ENCODE measurements at places on chromosomes 16 and 17.

DNA sequence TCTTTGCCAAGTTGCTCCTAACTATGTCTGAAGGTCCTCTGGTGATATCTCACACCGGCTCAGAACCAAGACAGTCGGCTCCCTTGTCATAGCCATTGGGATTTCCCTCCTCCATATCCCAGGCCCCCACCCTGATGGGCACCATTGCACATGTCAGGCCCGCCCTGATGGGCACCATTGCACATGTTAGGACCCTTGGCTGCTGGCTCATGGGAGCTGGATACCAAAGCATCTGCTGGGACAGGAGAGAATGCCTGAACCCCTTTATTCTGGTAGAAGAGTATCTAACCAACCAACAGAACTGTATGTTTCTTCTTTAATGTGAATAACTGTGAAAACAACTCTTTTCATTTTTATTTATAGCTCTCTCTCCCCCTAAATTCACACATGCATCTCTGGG is 454.5 kb upstream of the HSBP1 start:
- no peak for DNase-seq

DNA sequence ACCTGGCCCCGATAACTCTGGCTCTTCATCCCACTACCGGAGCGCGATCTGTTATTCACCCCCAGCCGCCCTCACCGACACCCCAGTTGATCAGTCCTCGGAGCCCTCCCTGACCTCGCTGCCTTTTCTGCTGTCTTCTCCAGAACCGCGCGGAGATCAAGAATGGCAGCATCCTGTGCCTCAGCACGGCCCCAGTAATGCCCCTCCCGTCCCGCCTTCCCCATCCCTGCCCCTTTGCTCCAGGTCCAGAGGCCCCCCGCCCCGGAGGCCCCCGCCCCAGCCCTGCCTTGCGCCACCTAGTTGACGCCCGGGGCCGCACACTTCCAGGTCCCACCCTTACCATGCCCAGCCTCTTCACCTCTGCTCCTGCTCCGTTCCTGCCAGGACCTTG is 872 bp downstream of the ELMO3 start:
- no peak for DNase-seq

DNA sequence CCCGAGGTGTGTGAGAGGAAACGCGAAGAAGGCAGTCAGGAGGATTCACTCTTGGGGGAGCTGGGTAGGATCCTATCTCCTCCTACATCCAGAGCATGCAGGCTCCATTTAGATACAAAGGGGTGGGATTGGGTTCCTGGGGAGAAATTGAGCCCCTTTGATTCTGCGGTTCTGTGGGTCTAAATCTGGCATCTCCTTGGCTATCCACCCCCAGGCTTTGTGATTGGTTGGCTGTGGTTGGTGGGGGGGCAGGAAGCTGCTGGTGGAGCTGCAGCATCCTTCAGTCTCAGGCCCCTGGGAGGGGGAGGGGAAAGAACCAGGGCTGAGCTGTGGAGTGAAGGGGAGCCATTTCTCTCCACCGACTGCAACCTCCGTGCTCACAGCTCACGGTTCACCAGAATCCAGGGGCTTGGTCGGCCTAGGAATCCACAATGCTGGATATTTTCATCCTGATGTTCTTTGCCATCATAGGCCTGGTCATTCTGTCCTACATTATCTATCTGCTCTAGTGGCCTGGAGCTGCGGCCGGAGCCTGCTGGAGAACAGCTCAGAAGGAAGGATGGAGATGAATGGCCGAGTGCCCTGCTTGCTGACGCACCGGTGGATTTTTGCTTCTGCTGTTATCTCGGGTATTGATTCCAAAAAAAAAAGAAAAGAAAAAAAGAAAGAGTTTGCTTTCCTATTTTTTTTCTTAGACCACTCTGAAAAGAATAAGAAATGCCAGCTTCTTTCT is at the start of gene LASP1NB:
Gene LASP1NB (plus strand): TSS at position 352 of the 733 bp plus-strand sequence.
- no peak for DNase-seq

DNA sequence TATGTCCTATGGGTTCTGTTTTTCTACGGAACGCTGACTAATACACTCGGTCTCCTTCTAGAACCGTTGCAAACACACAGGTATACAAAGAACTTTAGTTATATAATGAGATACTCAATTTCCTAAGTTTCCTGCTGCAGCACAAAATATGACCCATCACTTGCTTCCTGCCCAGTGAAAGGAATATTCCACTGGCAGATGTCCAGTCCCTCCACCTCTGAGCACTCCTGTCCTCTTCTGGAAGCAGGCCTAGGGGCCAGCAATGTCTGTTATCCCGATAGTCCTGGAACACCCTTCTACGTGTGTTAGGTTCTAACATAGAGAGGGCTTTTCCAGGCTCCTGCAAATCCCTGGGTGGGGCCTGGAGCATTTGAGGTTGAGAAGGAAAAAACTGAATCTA is 32.7 kb downstream of the ADAMTS18 start:
- DNase-seq = no peak

DNA sequence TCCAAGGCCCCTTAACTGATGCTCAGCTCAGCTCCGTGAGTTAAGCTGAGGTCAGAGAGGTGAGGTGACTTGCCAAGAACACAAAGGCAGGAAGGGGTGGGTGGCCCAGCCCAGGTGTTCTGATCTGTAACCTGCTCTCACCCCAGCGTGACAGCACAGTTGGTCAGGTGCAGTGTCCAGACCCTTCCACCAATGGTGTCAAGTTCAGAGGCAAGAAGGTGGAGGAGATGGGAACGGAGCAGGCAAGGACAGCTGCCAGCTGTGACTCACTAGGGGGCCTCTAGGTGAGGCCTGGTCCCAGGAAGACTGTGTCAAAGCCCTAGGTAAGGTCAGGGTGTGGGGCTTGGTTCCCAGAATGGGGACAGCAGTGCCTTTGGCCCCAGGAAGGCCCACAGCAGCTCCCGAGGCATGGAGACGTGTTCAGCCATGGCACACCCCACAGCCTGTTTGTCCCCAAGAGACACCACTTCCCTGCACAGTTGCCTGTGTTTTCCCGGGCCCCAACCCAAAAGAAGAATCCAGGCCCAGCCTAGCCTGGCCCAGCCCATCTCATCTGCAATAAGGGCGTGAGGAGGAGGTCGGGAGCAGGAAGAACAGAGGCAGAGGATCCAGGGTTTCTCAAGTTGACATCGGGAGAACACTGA is 7.2 kb downstream of the WFIKKN2 start:
- no peak for DNase-seq

- DNase-seq = no peak
Measured at GRCh38 chr16:1066584-1067172, 5.9 kb upstream of the SSTR5 start.

- DNase-seq = no peak
Measured at GRCh38 chr16:53502331-53503269, at the start of gene AKTIP. TSS of gene AKTIP (minus strand) at chr16:53503209. CDS start at chr16:53500259, 2,950 bp downstream.

DNA sequence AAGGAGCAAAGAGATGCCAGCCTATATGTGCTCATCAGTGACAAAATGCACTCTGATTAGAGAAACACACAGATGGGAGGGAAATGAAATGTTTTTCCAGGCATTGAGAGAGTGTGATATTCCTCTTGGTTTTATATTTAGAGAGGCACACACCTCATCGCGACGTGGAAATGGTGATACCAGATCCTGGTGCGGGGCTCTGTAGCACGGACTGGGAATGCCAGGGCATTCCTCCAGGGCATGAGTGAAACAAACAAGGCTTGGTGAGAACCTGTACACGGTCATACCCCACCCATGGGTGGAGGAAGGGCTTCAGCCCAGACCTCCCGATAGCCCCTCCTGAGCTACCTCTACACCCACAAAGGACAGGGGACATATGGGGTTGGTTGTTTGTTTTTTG is 280.2 kb downstream of the C16orf95 start:
- no peak for DNase-seq

- DNase-seq = no peak
Measured at GRCh38 chr17:16407911-16408588, 7.3 kb upstream of the TRPV2 start.

GRCh38 chr17:68957944-68958343 is 2.8 kb upstream of the ABCA8 start:
- DNase-seq = no peak

DNA sequence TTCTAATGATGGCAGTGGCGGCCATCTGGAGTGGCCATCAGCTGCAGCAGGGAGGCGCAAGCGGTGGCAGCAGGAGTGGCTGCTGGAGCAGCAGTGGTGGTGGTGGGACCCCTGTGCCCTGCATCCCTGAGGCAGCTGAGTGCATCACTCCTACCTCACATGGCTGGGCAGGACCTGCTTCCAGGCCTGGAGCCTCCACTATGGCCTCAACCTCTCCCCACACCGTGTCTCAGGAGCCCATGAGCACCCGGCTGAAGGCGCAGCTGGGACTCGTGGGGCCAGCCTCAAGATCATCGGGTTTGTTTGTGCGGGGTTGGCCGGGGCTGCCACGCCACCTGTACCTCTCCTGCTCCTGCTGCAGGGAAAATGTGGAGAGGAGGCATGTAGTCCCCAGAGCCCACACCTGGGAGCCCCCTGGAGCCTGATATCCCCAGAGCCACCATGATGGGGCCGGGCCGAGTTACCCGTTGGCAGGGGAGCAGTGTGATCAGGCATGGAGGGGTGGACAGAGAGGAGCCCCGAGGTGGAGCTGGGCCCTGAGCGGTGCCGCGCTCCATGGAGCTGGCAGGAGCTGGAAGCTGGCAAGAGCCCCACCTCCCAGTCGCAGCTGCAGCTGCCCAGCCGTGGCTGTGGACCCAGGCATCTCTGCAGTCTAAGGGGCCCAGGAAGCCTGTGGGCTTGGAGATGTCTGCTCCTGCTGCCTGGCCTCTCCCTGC is 16.7 kb downstream of the RHOT1 start:
- DNase-seq = no peak

- no peak for DNase-seq
Measured at GRCh38 chr16:49081554-49081953, 200.1 kb downstream of the CBLN1 start.

DNA sequence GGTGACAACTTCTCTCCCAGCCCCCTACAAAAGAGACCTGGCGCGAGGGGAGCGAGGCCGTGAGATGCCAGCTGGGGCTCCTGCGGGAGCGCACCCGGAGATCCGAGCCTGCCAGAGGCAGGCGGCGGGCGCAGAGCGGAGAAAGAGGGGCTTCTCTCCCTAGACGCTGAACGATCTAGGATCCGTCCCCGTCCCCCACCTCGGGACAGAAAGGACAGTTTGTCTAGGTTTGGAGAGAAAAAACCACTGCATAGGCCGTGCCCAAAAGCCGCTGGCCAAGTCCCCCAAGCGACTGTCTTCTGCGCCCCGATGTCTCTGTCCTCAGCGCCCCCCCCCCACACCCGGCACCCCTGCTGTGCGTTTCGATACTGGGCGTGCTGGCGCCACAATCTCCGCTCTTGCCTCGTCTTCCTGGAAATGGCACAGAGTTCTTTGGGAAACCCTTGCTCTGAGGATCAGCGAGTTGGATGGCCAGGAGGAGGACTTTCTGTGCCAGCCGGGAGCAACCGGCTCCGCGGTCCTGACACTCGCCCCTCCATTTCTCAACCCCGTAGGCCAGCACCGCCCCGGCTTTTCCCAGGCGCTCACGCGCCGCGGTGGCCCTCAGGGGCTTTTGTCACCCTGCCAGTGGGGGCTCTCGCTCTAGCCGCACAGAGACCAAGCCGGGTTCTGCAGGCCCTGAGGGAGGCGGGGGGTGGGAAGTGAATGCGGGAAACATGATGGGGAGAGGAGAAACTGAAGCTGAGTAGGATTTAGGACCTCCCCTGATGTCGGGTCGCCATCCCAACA is 1.0 kb downstream of the SSTR2 start:
- DNase-seq = no peak

- DNase-seq = no peak
Measured at GRCh38 chr16:47816511-47816910, 339.3 kb downstream of the ABCC12 start.

DNA sequence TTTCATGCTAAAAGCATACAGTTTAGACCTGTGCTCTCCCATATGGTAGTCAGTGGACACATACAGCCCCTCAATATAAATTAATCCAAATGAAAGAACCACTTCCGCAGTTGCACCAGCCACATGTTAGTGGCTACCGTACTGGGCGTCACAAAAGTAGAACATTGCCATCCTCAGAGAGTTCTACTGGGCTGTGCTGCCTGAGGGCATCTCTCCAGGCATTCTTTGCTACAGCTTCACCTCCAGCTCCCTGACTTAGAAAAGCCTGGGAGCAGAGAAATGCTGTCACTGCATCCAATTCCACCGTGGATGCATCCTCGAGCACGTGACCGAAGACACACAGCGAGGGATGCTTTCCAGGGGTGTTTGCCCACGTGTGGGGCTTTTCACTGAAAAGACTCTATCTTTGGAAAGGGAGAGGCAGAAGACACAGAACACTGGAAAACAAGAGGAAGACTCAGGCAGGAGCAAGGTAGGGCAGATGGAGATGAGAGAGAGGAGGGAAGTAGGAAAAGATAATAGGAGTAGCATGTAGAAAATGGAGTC is 86.4 kb downstream of the GAS7 start:
- no peak for DNase-seq

DNA sequence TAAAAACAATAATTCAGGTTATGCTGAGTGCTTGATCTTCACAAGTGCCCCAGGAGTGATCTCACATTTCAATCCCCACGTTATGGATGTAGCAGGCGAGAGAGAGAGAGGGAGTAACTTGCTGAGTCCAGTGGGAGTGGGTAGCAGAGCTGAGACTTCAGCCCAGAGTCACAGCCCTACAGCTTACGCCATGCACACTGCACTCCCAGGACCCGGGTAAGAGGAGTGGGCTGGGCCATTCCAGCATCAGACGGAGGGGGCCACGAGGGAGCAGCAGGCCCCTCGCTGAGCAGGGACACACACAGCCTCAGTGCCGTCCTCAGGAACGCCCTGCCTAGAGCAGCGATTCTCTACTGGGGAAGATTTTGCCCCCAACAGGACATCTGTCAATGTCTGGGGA is 9.8 kb upstream of the KIF19 start:
- DNase-seq = no peak

GRCh38 chr17:50056217-50056960 is 479 bp downstream of the ITGA3 start:
- DNase-seq = no peak

- DNase-seq = no peak
Measured at GRCh38 chr17:74152591-74153455, 50.7 kb upstream of the RPL38 start.

DNA sequence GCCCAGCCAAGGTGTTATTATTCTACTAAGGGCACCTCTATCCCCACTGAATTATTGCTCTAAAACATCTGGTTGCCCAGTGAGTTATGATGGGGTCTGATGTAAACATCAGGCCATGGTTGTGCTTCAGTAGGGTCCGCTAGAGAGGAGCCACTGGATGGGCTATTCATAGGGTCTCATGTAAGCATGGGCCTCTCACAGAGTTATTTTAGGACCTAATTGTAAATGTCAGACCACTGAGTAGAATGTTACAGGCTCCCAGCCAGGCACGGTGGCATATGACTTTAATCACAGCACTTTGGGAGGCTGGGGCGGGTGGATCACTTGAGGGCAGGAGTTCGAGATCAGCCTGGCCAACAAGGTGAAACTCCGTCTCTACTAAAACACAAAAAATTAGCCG is 5.3 kb downstream of the RAPGEFL1 start:
- no peak for DNase-seq

GRCh38 chr16:56513091-56513490 is 6.7 kb downstream of the BBS2 start:
- DNase-seq = no peak

DNA sequence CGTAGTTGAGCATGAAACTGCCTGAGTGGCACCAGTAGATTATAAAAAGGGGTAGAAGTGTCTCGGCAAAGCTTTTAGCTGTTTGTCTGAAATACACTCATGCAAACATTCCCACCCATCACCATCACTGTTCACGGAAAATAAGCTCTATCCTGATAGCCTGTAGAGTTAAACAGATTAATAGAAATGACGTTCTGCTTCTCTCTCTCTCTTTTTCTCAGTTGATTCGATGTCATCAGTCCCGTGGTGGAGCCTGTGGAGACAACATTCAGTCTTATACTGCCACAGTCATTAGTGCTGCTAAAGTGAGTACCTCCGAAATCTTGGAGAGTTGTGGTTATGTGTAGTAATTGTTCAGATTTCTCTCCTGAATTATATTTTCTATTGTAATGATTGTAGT is 224.7 kb downstream of the BCAS3 start:
- no peak for DNase-seq

Data from AG04450 (cell line).